ENCODE measurements at places on chromosomes 3 and 15.

DNA sequence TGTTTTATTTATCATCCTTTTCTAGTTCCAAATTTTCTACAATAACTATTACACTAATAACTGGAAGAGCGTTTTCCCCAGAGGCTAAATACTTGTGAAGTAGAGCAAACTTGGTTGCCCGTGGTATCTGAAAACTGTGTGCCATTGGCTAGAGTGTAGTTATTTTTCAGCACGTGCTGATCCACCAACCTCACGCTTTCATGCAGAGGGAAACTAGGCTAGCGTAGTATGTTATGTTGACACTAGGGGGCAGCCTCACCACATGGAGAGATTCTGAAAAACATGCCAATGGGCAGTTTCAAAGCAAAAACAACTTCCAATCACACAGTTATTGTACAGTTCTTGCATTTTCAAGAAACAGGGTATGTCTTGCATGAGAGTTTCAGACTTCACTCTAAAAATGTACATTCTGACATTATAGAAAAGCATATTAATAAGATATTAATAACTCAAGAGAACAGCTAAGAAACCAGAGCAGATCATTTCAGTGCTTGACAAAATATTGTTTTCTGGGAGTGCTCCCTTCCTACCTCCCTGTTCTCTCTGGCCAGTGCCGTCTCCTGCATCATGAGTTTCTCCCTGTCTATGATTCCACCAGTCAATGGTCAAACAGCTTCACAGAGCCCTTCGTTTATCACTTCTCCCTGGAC lies 39.7 kb downstream of the SPATA12 start:
- DNase-seq, result no peak

DNA sequence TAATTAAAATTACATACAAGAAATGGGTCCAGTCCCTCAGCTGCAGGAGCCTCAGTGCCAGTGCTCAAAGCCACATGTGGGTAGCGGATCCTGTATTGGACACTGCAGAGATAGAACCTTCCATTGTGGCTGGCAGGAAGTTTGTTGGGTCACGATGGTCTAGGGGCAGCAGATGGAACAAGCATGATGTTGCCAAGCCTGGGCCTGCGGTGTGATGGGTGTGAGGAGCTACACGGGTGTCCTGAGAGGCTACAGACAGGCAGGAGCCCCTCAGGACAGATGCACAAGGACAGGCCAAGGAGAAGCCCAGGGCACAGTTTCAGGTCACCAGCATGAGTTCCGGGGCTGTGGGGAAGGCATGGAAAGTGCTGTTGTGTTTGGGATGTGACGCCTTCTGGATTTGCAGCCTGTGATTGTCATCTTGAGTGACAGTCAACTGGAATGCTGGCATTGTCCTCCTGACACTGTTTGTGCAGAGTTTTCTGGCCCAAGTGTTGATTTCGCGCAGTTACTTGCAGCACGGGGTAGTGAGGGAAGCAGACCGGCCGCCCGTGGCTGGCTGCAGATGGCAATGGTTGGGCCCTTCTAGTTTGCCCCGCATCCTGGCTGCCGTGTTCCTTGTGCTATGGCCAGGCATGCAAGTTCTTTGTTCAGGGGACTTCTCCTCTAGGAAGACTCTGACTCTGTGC lies 177.1 kb downstream of the NSMCE3 start:
- no peak for DNase-seq

GRCh38 chr3:69659180-69659910 lies 79.9 kb upstream of the MITF start:
- no peak for DNase-seq

DNA sequence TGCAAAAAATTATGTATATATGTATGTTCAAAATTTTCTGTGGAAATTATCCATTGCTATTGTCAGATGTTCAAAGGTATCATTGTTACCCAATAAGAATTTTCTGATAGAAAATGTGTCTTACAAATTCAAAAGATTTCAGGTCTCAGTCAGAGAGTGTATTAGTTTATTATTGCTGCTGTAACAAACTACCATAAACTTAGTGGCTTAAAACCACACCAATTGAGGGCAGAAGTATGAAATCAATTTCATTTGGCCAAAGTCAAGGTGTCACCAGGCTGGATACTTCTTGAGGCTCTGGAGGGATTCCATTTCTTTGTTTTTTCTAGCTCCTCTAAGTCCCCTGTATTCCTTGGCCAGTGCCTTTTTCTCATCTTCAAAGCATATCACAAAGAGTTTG lies 914.4 kb upstream of the ROBO1 start:
- no peak for DNase-seq

- no peak for DNase-seq
Measured at GRCh38 chr3:139519998-139520737, 19.4 kb downstream of the RBP1 start.

DNA sequence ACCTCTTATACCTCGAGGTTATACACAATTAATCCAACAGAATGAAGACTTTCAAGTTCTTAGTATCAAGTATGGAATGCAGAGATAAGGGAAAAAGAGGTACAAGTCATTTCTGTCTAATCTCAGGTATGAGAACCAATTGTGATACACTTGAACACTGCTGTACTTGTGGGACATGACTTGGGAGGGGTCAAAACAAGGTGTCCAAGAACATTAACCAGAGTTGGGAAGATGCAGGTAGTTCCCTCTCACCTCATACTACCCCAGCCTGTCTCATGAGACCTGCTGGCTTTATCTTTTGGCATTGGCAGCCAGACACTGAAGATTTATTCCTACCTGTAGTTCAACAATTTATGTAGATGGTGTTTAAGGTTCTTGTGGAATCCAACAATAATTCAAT lies 209.7 kb downstream of the NR1D2 start:
- no peak for DNase-seq

GRCh38 chr3:64873400-64873799 lies 185.6 kb upstream of the ADAMTS9 start:
- no peak for DNase-seq

GRCh38 chr15:90686435-90687218 lies 30.5 kb upstream of the BLM start:
- DNase-seq, result no peak

- DNase-seq, result no peak
Measured at GRCh38 chr3:72299823-72300222, 514.9 kb upstream of the PROK2 start.

- DNase-seq, result no peak
Measured at GRCh38 chr3:31654998-31655397, 122.3 kb downstream of the STT3B start.

GRCh38 chr3:30531017-30531570 lies 75.3 kb upstream of the TGFBR2 start:
- DNase-seq, result no peak

DNA sequence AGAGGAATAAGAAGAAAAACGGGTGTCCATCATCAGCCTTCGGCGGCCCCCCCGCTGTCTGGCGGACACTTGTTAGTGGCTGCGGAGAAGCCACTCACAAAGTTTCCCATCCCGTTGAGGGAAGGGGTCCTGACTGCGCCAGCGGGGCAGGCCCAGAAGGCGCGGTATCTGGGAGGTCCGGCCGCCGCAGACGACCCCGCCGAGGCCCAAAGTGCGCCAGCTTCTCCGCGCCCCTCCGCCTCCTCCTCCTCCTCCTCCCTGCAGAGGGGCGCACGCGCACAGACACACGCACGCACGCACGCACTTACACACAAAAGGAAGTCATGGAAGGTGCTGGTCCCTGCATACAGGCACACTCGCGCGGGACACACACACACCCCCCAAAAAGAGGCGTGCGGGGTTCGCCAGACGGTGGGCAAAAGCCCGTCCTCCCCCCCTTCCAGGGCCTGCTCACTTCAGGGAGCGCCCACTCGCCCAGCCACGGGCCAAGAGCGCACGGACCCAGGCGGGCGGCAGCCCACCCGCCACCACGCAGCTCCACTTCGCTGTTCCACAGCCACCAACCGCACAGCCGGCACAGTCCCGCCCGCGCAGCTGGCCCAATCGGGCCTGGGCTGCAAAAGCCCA lies 18.0 kb downstream of the ZNF148 start:
- no peak for DNase-seq

GRCh38 chr15:78552597-78552996 lies 12.4 kb downstream of the PSMA4 start:
- DNase-seq, result no peak

GRCh38 chr3:50444782-50445181 lies 58.7 kb downstream of the CACNA2D2 start:
- DNase-seq, result no peak

- no peak for DNase-seq
Measured at GRCh38 chr3:17680530-17680929, 61.9 kb downstream of the TBC1D5 start.

DNA sequence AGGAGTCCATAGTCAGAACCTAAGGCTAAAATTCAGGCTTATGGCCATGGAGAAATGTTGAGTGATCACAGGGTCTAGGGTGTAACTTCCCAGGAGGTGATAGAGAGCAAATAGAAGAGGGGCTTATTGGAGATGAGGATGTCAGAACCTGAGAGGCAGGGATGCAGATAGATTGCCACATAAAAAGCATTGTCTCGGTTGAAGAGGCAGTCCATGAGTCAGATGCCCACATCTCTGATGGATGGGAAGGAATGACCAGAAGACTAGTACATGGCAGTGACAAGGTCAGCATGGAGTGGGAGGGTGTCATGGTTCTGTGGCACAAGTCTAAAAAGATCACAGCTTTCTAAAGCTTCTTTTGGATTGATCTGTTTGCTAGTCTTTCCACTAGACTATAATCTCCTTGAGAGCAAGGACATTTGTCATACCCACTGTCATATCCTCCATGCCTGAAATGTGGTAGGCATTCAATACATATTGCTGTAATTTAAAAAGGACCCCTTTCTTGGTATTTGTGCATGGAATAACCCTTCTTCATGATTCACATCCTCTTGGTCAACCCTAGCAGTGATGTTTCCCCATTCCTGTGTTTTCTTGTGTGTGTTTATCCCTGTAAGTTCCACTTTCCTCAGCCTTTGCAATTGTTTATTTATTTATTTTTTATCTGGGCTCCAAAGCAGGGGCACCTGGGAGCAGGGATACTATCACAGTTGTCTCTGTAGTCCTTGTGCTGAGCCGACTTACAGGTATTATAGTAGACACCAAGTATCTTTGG lies 613.4 kb upstream of the CFAP20DC start:
- DNase-seq, result no peak
